ENCODE measurements at places on chromosomes 13 and 19. TPM values are rescaled to one million over a fixed set of nuclear protein-coding genes. Genes with fewer than 3 reads are reported as not detected.
A peak's percentile ranks its signal among the peaks of the same experiment; 100 is the strongest.

SIGLEC11 gene
- not detected for total RNA-seq

PRODH2 gene
- total RNA-seq, result not detected

IGFL2 gene
- total RNA-seq, result 0.72 TPM

KLK11 gene
- total RNA-seq, result not detected

ARHGAP33 gene
- 20.5 TPM for total RNA-seq

SEMA6B gene
- 0.52 TPM for total RNA-seq

TBXA2R gene
- total RNA-seq, result 1.0 TPM

CEACAM20 gene
- not detected for total RNA-seq

NAPSA gene
- total RNA-seq, result 0.99 TPM

DNA sequence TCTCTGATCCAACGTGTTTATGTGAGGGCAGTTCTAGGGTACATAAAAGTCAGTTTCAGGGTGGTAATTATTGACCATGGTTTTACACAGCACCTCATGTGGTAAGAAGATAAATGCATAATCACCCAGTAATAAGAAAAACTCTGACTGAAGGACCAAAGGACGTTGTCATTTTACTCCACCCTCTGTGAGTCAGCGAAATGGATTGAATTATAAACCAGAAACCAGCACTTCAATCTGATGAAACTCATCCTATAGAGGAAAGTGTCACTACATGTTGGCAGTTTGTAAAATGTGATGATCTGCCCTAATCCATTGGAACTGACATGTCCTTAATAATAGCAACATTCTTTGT is 406.8 kb downstream of the KLF5 start:
- no peak overlapping the region for H3K4me3 ChIP-seq
- H3K27me3 ChIP-seq, result peaks cover 6% of the 10 kb centered on the region
- H3K4me1 ChIP-seq, result no peaks in the 10 kb centered on the region
- H3K27ac ChIP-seq, result no peak overlapping the region
- DNase-seq, result no peak
- H3K36me3 ChIP-seq, result no peaks in the 10 kb centered on the region

DNA sequence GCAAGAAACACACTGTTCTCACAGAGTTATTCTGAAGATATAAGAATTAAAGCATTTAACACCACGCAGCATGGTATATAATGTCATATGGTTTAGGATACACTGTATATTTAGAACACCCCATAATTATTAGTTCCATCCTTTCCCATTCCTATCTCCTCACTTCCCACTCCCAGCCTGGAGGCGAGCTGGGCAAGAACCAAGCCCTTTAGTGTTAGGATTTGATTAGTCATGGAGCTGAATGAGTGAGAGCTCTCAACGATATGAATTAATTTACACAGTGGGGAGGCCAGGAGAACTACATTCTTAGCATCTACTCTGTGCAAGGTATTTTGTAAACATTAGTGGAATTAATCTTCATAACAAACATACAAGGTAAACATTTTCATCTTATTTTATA is 934.3 kb downstream of the DIAPH3 start:
- H3K27me3 ChIP-seq, result no peaks in the 10 kb centered on the region
- H3K36me3 ChIP-seq, result no peaks in the 10 kb centered on the region
- no peak overlapping the region for H3K4me3 ChIP-seq
- H3K4me1 ChIP-seq, result no peaks in the 10 kb centered on the region

GRCh38 chr13:103004661-103005345 is 61.4 kb downstream of the SLC10A2 start:
- no peaks in the 10 kb centered on the region for H3K4me1 ChIP-seq
- no peak for DNase-seq
- H3K27ac ChIP-seq, result no peak overlapping the region
- H3K4me3 ChIP-seq, result no peak overlapping the region
- H3K36me3 ChIP-seq, result no peaks in the 10 kb centered on the region

DNA sequence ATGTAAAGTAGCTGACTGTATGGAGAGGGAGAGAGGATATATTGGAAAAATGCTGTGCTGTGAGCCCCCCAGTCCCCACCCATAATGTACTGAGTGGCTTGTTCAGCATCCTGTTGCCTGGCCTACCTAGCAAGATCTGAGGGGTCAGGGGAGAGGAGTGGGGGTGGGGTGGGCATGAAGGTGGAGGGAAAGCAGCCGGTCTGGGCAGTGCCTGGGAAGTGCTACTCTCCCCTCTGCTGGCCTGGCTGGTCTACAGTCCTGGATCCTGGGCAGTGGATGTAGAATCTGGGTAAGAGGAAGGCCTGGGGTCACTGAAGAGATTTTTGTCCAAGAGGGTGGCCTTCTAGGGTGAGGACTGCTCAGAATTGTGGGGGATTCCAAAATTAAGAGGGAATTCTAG is 210.5 kb downstream of the PDS5B start:
- H3K27ac ChIP-seq, result no peak overlapping the region
- peaks cover 6% of the 10 kb centered on the region for H3K36me3 ChIP-seq
- no peak for DNase-seq
- H3K4me3 ChIP-seq, result no peak overlapping the region

DNA sequence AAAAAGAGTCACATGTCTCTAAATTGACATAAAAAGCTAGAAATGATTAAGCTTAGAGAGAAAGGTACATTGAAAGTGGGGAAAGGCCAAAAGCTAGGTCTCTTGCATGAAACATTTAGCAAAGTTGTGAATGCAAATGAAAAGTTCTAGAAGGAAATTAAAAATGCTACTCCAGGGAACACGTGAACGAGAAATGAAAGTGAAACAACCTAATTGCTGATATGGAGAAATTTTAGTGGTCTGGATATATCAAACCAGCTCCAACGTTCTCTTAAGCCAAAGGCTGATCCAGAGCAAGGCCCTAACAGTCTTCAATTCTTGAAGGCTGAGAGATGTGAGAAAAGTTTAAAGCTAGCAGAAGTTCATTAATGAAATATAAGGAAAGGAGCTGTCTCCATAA is 419.8 kb downstream of the SLITRK6 start:
- H3K4me1 ChIP-seq, result peaks cover 7% of the 10 kb centered on the region
- peak overlapping the region; percentile 68 for H3K27ac ChIP-seq
- peak overlapping the region; percentile 76 for H3K4me3 ChIP-seq
- H3K36me3 ChIP-seq, result no peaks in the 10 kb centered on the region
- no peaks in the 10 kb centered on the region for H3K27me3 ChIP-seq
- no peak for DNase-seq

GRCh38 chr19:48613852-48614435 is 932 bp downstream of the FAM83E start:
- H3K4me3 ChIP-seq, result peak overlapping the region; percentile 36
- peak overlapping the region; percentile 54 for H3K27ac ChIP-seq

DNA sequence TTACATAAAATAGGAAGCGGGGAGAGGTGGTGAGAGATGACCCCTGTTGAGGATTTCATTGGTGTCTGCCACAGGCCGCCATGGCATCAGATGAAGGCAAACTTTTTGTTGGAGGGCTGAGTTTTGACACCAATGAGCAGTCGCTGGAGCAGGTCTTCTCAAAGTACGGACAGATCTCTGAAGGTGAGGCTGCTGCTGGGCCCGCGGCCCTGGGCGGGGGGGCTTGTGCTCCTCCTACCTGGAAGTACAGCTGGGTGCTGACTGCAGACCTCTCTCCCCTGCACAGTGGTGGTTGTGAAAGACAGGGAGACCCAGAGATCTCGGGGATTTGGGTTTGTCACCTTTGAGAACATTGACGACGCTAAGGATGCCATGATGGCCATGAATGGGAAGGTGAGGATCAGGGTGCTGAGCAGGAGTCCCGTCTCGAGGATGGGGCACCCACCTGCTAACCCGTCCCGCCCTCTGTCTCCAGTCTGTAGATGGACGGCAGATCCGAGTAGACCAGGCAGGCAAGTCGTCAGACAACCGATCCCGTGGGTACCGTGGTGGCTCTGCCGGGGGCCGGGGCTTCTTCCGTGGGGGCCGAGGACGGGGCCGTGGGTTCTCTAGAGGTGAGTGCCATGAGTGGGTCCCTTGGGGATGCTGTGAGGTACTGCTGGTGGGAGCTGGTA is 1.9 kb downstream of the CIRBP start:
- no peak for DNase-seq
- H3K4me3 ChIP-seq, result peak overlapping the region; percentile 97
- peak overlapping the region; percentile 98 for H3K27ac ChIP-seq
- H3K4me1 ChIP-seq, result peaks cover 47% of the 10 kb centered on the region
- H3K36me3 ChIP-seq, result peaks cover 4% of the 10 kb centered on the region
- no peaks in the 10 kb centered on the region for H3K27me3 ChIP-seq

Measured in T-helper 17 cell (primary cell).